ENCODE measurements at places on chromosomes 7 and 10. TPM values are rescaled to one million over a fixed set of nuclear protein-coding genes. Genes with fewer than 3 reads are reported as not detected.

SLC18A2 gene
- total RNA-seq: not detected

TMEM273 gene
- 1.7 TPM for total RNA-seq

SORBS1 gene
- 123 TPM for total RNA-seq

DNA2 gene
- 30.9 TPM for total RNA-seq

Data from occipital lobe (tissue), 3 donors.